Non-pigmented ciliary epithelial cell (primary cell): ENCODE measurements at places on chromosomes 6 and 20.

DNA sequence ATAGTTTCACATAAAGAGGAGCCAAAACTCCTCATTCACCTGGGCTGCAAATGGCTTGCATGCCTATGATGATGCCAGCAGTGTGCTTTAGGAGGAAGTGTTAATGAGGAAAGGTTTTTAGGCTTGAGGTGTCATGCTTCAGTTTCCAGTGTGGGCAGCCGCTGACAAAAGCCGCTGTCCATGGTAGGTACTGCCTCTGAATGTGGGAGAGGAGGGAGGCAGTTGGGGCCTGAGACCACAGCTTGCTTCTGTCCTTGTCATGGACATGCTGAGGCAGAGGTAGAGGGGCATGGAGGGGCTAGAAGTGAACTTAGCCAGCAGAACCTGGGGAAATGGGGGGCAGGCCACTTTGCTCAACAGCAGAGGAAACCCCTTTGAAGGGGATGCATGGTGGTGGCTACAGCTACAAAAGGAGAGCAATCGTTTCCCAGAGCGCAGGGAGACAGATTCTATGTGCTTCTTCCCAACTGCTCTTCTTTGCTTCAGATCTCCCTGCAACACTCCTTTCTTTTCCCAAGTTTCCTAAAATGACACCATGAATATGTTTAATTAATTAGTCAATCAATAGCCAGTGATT, 372.1 kb upstream of the CNR1 start:
- DNase-seq: no peak

GRCh38 chr20:14830466-14830865, 493.1 kb upstream of the FLRT3 start:
- DNase-seq: no peak

GRCh38 chr20:1210501-1210900, 7.2 kb downstream of the C20orf202 start:
- no peak for DNase-seq

- no peak for DNase-seq
Observed at GRCh38 chr6:107442938-107443607, 16.3 kb downstream of the PDSS2 start.

- DNase-seq: peak; percentile 95
Observed at GRCh38 chr6:47034926-47035325, 7.2 kb downstream of the ADGRF1 start.
